ENCODE measurements at places on chromosomes 16 and 17.

DNA sequence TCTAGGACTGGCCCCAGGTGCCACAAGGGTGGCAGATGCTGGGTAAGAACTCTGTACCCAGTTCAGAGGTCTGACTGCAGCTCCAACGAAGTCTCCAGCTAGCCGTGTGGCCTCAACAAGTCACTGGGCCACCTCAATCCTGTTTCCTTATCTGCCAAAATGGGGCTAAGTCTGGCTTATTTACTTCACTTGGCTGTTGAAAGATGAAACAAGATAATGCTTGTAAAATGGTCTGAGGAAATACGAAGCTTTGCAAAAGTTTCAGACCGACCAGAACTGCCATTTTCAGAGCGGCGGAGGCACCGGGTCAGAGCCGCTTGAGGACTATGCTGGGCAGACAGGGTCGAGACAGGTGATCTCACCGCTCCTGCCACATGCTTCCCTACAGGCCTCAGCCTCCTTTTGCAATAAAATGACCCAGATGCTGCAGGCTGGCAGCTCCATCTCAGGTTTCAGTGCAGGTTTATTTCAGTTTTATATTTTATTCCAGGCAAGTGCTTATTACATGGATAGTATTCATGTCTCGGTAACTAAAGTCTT lies 17.2 kb downstream of the MNT start:
- DNase-seq = no peak

DNA sequence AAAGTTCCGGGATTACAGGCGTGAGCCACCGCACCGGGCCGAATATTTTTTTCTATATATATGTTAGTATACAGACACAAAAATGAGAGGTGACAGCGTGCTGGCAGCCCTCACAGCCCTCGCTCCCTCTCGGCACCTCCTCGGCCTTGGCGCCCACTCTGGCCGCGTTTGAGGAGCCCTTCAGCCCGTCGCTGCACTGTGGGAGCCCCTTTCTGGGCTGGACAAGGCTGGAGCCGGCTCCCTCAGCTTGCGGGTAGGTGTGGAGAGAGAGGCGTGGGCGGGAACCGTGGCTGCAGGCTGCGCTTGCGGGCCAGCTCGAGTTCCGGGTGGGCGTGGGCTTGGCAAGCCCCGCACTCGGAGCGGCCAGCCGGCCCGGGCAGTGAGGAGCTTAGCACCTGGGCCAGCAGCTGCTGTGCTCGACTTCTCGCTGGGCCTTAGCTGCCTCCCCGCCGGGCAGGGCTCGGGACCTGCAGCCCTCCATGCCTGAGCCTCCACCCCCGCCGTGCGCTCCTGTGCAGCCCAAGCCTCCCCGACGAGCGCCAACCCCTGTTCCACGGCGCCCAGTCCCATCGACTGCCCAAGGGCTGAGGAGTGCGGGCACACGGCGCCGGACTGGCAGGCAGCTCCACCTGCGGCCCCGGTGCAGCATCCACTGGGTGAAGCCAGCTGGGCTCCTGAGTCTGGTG lies 1.9 kb upstream of the DPEP3 start:
- no peak for DNase-seq

GRCh38 chr17:76048025-76048605 lies 21.0 kb upstream of the EVPL start:
- no peak for DNase-seq

DNA sequence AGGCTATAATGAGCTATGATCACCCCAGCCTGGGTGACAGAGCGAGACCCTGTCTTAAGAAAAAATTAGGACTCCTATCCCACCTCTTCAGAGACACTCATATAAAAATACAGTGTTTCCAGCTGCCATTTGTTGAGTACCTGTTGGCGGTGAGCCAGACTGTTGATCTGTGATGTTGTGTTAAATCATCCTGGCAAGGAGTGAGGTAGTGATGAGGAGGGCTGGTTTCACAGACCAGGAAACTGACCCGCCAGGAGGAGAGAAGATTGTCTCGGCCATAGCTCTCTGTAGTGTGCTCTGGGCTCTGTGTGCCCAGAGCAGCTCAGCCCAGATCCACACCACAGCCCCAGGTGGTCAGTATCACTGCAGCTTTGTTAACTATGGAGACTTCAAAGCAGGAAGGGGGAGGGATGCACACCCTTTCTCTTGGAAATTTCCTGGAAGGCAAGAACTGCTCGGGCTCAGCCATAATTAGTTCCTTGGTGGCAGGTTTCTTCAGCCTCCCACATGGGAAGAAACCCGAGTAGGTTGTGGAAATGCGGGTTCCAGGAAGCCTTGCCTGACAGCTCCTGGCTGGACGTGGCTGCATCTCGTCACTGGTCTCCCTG lies 343.0 kb downstream of the SNX29 start:
- DNase-seq = no peak

GRCh38 chr17:8345052-8345690 lies 5.5 kb downstream of the ODF4 start:
- DNase-seq = no peak

GRCh38 chr17:6948562-6948961 lies 47.3 kb upstream of the ALOX12 start:
- no peak for DNase-seq
